ENCODE measurements at places on chromosomes 11 and 22.

GRCh38 chr11:13118194-13118593 is 109.1 kb downstream of the RASSF10 start:
- DNase-seq = no peak

GRCh38 chr11:210122-210802 is 2.8 kb downstream of the RIC8A start:
- no peak for DNase-seq

GRCh38 chr11:76008474-76008873 is 193.5 kb downstream of the UVRAG start:
- DNase-seq = no peak

- DNase-seq = no peak
These were observed 4.8 kb downstream of the ARHGEF17 start for GRCh38 chr11:73312851-73313327.

- DNase-seq = no peak
These were observed 1.6 kb downstream of the NADSYN1 start for GRCh38 chr11:71454470-71455113.

- DNase-seq = no peak
These were observed 933.2 kb upstream of the CHORDC1 start for GRCh38 chr11:91156041-91156440.

DNA sequence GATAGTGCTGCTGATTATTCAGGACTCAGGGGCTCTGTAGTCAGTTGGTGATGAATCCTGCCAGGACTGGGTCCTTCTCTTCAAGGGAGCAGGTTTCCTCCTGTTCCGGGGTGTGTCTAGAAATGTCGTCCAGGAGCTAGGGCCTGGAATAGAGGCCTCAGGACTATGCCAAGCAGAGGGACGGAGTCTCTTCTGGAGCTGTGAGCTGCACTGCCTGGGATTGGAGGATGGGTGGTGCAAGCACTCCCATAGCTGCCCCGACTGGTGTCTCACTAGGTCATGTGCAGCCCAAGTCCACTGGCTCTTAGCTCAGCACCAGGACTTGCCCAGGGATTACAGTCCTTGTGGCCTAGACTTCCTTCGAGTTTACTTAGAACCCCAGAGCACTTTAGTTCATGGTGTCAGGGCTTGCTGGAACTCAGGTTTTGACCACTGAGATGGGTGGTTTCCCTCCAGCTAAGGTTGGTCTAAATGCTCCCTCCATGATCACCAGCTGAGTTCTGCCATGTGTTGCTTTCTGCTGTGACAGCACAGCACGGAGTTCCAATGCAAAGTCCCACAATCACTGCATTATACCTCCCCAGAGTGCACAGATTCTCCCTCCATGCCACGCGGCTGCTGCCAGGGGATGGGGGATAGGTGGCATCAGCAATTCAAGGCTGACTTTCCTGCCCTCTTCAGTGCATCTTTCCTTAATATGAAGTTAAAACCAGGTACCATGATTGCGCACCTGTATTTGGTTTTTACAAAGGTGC is 42.6 kb upstream of the SHANK2 start:
- DNase-seq = no peak

DNA sequence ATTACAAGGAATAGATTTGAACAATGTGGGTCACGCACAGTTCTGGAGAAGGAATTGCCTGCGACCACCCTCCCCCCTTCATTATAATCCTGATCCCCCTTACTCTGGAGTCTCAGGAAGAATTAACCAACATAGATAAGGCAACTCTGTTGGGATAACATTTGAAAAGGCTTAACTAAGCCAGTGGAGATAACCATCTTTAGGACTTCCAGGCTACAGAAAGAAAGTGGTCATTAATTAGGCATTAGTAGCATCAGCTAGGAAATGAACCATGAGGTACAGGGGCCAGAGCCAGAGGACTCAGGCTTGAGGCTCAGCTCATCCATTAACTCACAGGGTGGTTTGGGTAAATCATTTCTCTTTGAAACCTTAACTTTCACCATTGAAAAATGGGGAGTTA is 720.0 kb upstream of the API5 start:
- DNase-seq = no peak

DNA sequence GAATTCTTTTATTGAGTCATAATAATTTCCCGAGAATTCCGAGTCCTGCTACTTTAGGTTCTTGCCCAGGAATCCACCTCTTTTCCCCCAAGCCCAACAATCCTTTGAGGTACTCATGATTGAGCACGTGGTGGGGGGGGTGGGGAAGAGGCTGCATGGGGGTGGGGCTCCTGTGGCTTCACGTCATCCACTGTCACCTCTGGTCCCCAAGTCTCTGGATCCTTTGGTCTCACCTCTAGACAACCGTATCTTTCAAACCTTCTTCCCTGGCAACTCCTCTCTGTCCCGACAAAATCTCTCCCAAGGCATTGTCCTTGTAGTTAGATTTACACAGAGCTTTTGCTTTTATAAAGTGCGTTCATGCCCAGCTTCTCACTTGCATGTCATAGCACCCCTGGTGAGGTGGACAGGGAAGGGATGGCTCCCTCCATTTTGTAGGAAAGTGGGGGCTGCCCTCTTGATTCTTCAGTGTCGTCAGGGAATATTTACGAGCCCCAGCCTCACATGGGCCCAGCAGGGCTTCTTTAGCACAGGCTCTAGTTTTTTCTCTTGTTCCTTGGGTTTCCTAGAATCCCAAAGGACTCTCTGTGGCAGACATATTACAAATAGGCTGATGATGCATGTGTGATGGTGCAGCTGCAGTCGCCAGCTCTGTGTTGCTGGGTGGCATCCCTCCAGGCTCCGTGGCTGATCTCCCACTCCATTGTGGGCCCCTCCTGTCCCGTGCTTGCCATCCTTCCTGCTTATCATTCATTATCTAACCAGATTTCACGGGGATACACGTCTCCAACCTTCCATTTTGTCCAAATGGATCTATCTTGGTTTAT is 8.4 kb downstream of the UCP3 start:
- DNase-seq = no peak

GRCh38 chr11:72673943-72674828 is at the start of gene PDE2A:
PDE2A (minus strand) TSS chr11:72674422; CDS start chr11:72674207, 215 bp downstream.
- DNase-seq = no peak

DNA sequence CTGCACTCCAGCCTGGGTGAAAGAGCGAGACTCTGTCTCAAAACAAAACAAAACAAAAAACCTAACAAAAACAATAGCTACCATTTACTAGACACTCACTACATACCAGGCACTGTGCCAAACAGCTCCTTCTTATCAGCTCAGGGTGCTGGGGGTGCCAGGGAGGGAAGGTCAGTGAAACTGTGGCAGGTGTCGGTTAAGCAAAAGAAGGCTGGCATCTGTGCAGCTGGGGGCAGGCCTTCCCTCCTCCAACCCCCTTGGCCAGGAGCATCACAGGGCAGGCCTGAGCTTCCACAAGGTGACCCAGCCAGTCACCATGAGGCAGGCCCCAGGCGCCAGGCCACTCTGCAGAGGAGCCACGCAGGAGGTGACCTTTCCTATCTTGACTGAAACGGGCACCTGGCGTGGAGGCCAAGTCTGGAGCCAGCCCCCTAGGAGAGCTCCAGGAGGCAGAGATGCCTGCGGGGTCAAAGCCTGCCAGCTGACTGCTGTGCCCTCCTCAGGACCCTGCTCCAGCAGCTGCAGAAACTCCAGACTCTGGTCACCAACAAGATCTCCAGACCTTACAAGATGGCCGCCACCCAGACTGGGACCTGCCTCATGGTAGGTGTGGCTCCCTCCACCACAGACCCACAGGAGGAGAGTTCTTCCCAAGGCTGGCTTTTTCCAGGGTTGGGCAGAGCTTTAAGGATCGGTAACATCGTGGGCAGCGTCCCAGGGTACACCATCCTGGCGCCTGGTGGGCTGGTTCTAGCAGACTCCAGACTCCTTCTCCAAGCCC is 31.3 kb upstream of the DGKZ start:
- no peak for DNase-seq

DNA sequence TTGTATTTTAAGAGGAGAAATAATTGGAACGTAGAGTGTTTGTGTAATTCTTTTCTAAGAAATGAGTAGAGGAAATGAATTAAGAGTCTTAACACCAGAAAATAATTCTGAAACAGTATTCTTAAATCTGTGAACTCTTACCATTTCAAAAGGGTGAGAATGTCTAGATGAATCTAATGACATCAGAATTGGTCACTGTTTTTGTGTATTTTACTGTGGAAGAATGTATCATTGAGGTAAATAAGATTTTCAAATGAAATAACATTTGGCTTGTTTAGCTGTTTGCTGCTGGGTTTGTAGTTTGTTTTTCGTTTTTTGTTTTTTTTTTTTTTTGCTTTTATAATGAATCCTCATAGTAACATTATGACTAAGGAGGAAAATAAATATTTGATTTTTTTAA is 97.6 kb downstream of the EMSY start:
- no peak for DNase-seq

- no peak for DNase-seq
These were observed 102.1 kb downstream of the GRAMD1B start for GRCh38 chr11:123532131-123532530.

DNA sequence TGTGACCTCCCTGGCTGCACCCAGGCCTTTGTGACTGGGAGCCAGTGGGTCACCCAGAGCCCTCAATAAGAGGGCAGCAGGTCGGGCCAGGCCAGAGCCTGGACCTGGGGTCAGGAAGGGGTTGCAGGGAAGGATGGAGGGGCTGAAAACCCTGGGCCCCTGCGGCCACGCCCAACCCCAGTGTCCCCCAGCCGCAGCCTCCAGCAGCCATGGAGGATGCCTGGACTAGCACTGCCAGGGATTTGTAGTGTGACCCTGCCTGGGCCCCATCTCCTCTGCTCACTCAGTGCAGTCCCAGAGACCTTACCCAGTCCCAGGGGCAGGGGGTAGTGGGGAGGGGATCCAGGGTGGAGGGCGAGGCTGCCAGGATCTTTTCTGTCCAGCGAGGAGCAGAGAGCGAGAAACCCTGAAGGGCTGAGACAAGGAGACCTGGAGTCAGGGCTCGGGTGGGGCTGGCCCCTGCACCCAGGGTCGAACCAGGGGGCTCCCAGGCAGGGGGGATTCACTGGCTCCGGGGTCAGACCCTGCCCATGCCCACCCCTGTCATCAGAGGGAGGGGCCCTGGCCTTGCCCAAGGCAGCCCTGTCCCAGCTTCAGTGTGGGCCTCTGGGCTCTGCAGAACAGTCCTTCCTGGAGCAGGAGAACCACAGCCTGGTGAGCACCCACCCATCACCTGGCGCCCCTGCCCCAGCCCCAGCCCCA is 187.5 kb downstream of the IGLL1 start:
- no peak for DNase-seq

DNA sequence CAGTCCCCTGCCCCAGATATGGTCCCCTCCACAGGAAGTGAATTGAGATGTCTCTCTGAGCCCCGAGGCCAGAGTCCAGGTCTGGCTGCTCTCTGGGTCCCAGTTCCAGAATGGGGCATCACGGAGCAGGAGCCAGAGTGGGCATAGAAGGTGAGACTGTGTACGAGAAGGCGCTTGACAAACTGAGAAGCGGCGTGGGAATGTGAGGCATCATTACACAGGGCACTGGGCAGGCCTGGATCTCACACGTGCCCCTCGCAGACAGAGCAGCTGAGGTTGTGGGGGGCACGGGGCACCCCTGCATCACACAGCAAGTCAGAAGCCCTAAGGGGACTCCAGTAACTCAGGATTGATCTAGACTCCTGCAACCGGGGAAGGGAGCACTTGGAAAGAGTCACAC is 9.2 kb downstream of the STARD10 start:
- DNase-seq = no peak

DNA sequence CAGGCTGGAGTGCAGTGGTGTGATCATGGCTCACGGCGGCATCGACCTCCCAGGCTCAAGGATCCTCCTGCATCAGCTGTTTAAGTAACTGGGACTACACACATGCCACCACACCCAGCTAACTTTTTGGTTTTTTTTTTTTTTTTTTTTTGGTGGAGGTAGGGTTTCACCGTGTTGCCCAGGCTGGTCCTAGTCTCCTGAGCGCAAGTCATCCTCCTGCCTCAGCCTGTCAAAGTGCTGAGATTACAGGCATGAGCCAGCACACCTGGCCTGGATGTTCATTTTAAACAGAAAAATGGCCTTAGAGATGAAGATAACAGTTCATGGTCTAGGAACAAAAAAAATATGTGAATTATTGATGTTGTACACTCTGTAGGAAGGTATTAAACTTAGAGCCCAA is 13.6 kb upstream of the SLC25A18 start:
- DNase-seq = no peak

- DNase-seq = no peak
These were observed 92.9 kb downstream of the PRR5L start for GRCh38 chr11:36388951-36389350.

GRCh38 chr11:12496181-12497025 is 119.0 kb downstream of the PARVA start:
- DNase-seq = no peak

DNA sequence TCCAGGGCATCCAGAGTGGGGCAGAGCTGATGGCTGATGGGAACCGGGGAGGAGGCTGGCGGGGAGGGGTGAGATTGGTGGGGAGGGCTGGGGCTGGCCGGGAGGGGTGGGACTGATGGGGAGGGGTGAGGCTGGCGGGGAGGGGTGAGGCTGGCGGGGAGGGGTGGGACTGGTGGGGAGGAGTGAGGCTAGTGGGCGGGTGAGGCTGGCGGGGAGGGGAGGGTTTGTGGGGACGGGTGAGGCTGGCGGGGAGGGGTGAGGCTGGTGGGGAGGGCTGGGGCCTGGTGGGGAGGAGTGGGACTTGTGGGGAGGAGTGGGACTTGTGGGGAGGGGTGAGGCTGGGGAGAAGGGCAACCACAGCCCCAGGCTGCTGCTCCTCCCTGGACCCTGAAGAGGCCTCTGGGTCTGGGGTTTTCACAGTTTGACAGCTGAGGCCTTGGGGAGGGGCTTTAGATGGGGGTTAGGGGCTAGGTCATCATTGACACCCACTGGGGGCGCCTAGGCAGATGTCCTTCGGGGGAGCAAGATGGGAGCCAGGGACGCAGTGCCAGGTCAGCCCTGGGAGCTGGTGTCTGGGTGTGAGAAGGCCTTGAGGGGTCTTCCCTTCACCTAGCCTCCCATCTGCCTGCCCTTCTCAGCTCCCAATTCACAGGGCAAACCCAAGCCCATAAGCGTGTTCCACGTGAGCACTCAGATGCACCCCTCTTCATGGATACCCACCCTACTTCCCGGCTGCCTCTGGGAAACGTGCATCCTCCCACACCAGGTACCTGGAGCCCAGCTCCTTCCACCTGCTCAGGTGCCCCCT is 26.7 kb downstream of the PARVG start:
- DNase-seq = no peak

Data from Panc1 (cell line).